Stimulated activated CD4-positive, alpha-beta T cell treated with anti-CD3 and anti-CD28 coated beads, Interleukin-12 subunit alpha, Interleukin-12 subunit beta, amount 100 ng/mL, for 24 hours (primary cell): ENCODE measurements at places on chromosomes 2 and 18.

DNA sequence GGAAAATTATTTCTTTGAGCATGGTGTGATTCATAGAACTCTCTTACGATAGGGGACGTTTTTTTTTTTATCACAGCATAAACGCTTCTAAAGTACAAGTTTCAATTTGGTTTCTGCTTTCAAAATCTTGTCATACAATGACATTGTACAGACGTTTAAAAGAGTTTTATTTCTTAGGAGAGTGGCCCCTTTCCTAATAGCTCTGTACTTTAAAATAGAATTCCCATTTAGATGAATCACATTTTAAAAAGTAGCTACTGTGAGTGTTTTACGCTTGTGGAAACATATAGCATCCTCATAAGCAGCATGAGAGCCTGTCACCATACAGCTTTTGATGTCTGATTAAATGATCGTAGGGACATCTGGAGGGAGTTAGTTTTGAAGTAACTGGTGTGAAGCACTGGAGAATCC, 510.9 kb downstream of the PARD3B start:
- DNase-seq: no peak

- no peak for DNase-seq
Observed at GRCh38 chr2:6579281-6579680, 286.4 kb downstream of the CMPK2 start.

DNA sequence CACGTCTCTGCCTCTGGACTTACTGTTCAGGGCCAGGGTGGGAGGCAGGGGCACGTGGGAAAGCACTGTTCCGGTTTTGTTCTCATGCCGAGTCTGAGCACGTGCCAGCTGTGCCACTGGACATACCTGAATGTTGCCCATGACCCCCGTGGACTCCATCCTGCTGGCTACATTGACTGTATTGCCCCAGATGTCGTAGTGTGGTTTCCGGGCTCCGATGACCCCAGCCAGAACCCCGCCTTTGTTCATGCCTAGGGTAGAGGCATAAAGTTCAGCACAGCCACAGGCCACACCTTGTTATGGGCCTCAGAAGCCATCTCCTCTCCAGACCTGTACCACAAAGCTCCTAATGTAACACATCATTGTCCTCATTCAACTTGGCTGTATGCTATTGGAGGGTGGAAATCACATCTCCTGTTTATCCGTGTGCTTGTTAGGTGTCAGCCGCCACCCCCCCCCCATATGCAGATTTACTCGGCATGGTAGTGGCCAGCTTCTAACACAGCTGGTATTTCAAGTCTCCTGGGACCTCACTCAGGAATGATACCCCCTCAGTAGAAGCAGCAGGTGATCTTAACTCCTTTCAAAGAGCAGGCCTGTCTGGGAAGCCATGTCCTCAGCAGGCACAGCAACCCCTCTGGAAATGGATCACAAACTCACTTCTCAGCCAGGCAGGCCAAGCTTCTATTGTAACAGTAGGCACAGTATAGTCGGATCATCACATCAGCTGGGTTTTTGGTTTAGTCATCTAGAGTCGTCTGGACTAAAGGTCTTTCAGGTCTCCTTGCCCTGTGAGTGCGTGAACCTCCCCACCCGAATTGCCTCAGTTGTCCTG, 27.6 kb downstream of the CENPO start:
- DNase-seq: no peak

DNA sequence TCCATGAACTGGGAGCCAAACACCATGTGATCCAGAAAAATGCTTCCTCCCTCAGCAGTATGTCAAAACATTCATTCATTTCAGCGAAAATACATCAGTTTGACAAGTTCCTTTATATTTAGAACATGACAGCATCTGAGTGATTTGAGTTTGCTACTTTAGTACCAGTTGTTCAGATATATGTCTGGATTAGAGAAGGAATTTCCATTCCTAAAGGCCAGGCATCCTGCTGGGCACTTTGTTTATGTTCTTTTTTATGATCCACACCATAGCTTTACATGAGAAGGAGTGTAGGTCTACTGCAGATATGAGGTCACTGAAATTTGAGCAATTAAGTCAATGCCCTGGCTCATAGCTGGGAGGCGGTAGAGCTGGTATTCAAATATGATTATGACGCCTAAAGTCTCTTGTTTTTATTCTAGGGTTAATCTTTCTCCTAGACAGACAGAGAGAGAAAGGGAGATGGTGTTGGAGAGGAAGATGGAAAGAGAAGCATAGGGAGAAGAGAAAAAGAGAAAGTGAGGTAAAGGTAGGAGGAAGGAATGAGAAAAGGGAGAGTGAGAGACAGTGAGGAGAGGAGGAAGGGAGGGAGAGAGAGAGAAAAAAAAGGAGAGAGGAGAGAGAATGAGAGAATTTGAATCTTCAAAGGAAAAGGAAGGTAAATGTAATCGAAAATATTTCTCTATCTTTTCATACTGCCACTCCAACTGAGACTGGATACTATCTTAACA, 839.5 kb upstream of the FANCL start:
- no peak for DNase-seq

GRCh38 chr2:33250417-33251029, 225.9 kb upstream of the RASGRP3 start:
- no peak for DNase-seq

DNA sequence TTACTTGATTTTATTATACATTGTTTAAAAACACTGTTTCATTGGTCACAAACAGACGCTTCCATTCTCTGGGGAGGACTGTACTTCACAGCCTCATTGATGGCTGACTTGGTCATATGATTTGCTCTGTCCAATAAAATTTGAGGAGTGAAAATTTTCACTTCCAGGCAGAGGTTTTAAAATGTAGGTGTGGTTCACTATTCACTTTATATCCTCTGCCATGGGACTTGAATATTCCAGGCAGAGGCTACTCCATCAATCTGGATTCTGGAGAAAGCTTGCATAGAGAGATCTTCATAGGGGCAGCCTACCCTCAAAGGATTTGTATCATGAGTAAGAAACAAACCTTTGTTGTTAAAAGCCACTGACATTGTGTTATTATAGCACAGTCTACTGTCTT, 56.7 kb downstream of the LDAH start:
- no peak for DNase-seq
